ENCODE measurements at places on chromosomes 4 and X. TPM values are rescaled to one million over a fixed set of nuclear protein-coding genes. Genes with fewer than 3 reads are reported as not detected.

- no peaks in the 10 kb centered on the region for H3K4me1 ChIP-seq
- H3K27ac ChIP-seq: no peak overlapping the region
Measured at GRCh38 chr4:185520119-185520518, 15.2 kb downstream of the PDLIM3 start.

GRCh38 chr4:140875746-140876452 lies 119.7 kb upstream of the TBC1D9 start:
- no peak overlapping the region for H3K4me3 ChIP-seq
- H3K27ac ChIP-seq: no peak overlapping the region
- H3K36me3 ChIP-seq: no peaks in the 10 kb centered on the region
- H3K27me3 ChIP-seq: no peaks in the 10 kb centered on the region
- DNase-seq: no peak

- DNase-seq: peak; percentile 62
- no peak overlapping the region for H3K4me3 ChIP-seq
- H3K27me3 ChIP-seq: no peaks in the 10 kb centered on the region
- H3K27ac ChIP-seq: peak overlapping the region; percentile 39
- no peaks in the 10 kb centered on the region for H3K36me3 ChIP-seq
- no peaks in the 10 kb centered on the region for H3K4me1 ChIP-seq
Measured at GRCh38 chrX:130714135-130714534, 188.9 kb downstream of the ENOX2 start.

DNA sequence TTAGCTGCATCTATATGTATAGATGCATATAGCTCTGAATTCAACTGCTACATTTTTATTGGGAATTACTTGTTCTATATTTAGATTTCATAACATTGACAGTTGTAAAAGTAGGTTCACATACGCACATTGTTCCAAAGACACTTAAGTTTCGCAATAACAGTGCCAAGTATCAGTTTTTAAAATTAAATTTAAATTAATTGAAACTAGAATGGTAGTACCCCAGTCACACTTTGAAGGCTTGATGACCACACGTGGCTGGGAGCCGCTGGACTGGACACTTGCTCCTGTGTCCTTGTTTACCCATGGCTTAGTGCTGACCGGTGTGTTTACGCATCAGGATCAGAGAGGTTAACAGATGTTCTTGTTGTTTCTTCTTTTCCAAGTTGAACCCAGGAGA lies 140.7 kb upstream of the PSAPL1 start:
- H3K27ac ChIP-seq: no peak overlapping the region
- H3K4me1 ChIP-seq: no peaks in the 10 kb centered on the region
- DNase-seq: no peak
- no peaks in the 10 kb centered on the region for H3K36me3 ChIP-seq
- H3K4me3 ChIP-seq: no peak overlapping the region
- no peaks in the 10 kb centered on the region for H3K27me3 ChIP-seq

DNA sequence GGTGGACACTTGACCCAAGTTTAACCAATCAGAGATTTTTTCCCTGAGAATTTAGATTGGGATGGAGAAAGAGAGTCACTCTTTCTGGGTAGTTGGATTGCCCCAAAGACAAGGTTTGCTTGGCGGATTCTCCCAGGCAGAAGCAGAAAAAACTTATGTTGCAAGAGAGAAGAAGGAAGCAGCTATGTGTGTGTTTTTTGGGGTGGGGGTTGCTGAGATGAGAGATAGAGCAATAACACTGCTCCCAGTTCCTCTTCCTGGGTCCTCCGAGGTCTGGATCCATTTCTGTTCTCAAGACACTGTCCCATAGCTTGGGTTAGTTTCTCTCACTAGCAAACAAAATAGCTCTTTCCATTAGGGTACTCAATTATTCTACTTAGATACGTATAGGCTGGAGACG lies 222.1 kb downstream of the STIM2 start:
- no peak overlapping the region for H3K4me3 ChIP-seq
- DNase-seq: no peak
- H3K4me1 ChIP-seq: no peaks in the 10 kb centered on the region
- no peaks in the 10 kb centered on the region for H3K36me3 ChIP-seq
- H3K27me3 ChIP-seq: no peaks in the 10 kb centered on the region
- no peak overlapping the region for H3K27ac ChIP-seq

DNA sequence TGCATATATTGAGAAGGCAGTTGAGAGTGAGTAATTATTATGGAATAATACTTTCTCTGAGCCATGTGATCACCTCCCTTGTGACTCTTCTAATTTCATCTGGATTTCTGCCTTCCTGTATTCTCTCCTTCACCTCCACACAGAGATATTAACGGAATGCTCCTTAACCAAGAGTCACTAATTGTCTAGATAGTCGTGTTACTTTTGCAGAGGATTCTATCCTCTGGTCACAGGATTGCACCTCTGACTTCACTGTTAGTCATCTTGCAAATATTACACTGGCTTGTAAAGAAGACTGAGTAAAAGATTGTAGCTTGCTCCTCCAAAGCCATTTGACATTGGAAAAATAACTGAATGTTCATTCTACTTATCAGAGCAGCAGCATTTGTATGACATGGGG lies 160.9 kb downstream of the SH2D1A start:
- no peak overlapping the region for H3K27ac ChIP-seq
- no peaks in the 10 kb centered on the region for H3K36me3 ChIP-seq
- H3K4me1 ChIP-seq: no peaks in the 10 kb centered on the region
- no peaks in the 10 kb centered on the region for H3K27me3 ChIP-seq
- no peak for DNase-seq

GRCh38 chr4:44235897-44236296 lies 212.7 kb downstream of the KCTD8 start:
- no peak for DNase-seq
- H3K4me1 ChIP-seq: no peaks in the 10 kb centered on the region
- H3K27me3 ChIP-seq: no peaks in the 10 kb centered on the region
- H3K36me3 ChIP-seq: no peaks in the 10 kb centered on the region

- no peaks in the 10 kb centered on the region for H3K27me3 ChIP-seq
- H3K36me3 ChIP-seq: no peaks in the 10 kb centered on the region
- H3K4me1 ChIP-seq: no peaks in the 10 kb centered on the region
- H3K27ac ChIP-seq: no peak overlapping the region
- no peak overlapping the region for H3K4me3 ChIP-seq
- no peak for DNase-seq
Measured at GRCh38 chr4:11598591-11598990, 169.9 kb upstream of the HS3ST1 start.

DNA sequence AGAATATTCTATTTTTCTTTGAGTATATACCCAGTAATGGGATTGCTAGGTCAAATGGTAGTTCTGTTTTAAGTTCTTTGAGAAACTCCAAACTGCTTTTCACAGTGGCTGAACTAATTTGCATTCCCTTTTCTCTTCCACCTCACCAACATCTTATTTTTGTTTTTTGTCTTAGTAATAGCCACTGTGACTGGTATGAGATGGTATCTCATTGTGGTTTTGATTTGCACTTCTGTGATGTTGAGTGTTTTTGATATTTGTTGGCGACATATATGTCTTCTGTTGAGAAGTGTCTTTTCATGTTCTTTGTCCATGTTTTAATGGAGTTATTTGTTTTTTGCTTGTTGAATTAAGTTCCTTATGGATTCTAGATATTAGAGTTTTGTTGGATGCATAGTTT lies 24.4 kb downstream of the AIMP1 start:
- H3K27ac ChIP-seq: no peak overlapping the region
- H3K4me3 ChIP-seq: no peak overlapping the region
- DNase-seq: no peak
- H3K36me3 ChIP-seq: peaks cover 13% of the 10 kb centered on the region
- H3K4me1 ChIP-seq: no peaks in the 10 kb centered on the region
- no peaks in the 10 kb centered on the region for H3K27me3 ChIP-seq

GRCh38 chr4:8129136-8129535 lies 29.5 kb downstream of the ABLIM2 start:
- no peaks in the 10 kb centered on the region for H3K36me3 ChIP-seq
- no peak overlapping the region for H3K4me3 ChIP-seq
- no peaks in the 10 kb centered on the region for H3K4me1 ChIP-seq
- no peaks in the 10 kb centered on the region for H3K27me3 ChIP-seq
- no peak overlapping the region for H3K27ac ChIP-seq

GRCh38 chr4:39664828-39665731 lies 26.4 kb upstream of the SMIM14 start:
- no peaks in the 10 kb centered on the region for H3K4me1 ChIP-seq
- no peaks in the 10 kb centered on the region for H3K27me3 ChIP-seq
- no peak overlapping the region for H3K27ac ChIP-seq
- DNase-seq: no peak

- DNase-seq: no peak
- no peaks in the 10 kb centered on the region for H3K36me3 ChIP-seq
- no peaks in the 10 kb centered on the region for H3K4me1 ChIP-seq
- no peaks in the 10 kb centered on the region for H3K27me3 ChIP-seq
Measured at GRCh38 chr4:73874386-73874785, 5.2 kb downstream of the CXCL1 start.

GRCh38 chr4:134567461-134567860 lies 365.9 kb upstream of the PABPC4L start:
- no peak overlapping the region for H3K4me3 ChIP-seq
- no peaks in the 10 kb centered on the region for H3K4me1 ChIP-seq
- no peak overlapping the region for H3K27ac ChIP-seq
- H3K36me3 ChIP-seq: no peaks in the 10 kb centered on the region
- H3K27me3 ChIP-seq: no peaks in the 10 kb centered on the region

- no peaks in the 10 kb centered on the region for H3K36me3 ChIP-seq
- peak; percentile 61 for DNase-seq
- H3K4me1 ChIP-seq: no peaks in the 10 kb centered on the region
- peak overlapping the region; percentile 88 for H3K27ac ChIP-seq
- peak overlapping the region; percentile 71 for H3K4me3 ChIP-seq
- H3K27me3 ChIP-seq: no peaks in the 10 kb centered on the region
Measured at GRCh38 chr4:110196871-110197528, 1.4 kb downstream of the ELOVL6 start.

GRCh38 chr4:3365871-3366842 lies 73.3 kb downstream of the RGS12 start:
- H3K4me1 ChIP-seq: peaks cover 29% of the 10 kb centered on the region
- peak overlapping the region; percentile 48 for H3K27ac ChIP-seq
- no peaks in the 10 kb centered on the region for H3K27me3 ChIP-seq
- no peak for DNase-seq

- H3K27me3 ChIP-seq: no peaks in the 10 kb centered on the region
- no peak for DNase-seq
- H3K4me3 ChIP-seq: no peak overlapping the region
- no peaks in the 10 kb centered on the region for H3K36me3 ChIP-seq
Measured at GRCh38 chrX:39443240-39443639, 642.0 kb downstream of the MID1IP1 start.

GRCh38 chrX:17535229-17535628 lies 160.2 kb downstream of the NHS start:
- no peak overlapping the region for H3K27ac ChIP-seq
- no peaks in the 10 kb centered on the region for H3K27me3 ChIP-seq
- no peaks in the 10 kb centered on the region for H3K4me1 ChIP-seq
- H3K4me3 ChIP-seq: no peak overlapping the region

GRCh38 chr4:176303938-176304337 lies 15.8 kb upstream of the SPCS3 start:
- no peak overlapping the region for H3K27ac ChIP-seq
- no peaks in the 10 kb centered on the region for H3K4me1 ChIP-seq
- no peaks in the 10 kb centered on the region for H3K36me3 ChIP-seq
- H3K27me3 ChIP-seq: no peaks in the 10 kb centered on the region
- no peak for DNase-seq

DNA sequence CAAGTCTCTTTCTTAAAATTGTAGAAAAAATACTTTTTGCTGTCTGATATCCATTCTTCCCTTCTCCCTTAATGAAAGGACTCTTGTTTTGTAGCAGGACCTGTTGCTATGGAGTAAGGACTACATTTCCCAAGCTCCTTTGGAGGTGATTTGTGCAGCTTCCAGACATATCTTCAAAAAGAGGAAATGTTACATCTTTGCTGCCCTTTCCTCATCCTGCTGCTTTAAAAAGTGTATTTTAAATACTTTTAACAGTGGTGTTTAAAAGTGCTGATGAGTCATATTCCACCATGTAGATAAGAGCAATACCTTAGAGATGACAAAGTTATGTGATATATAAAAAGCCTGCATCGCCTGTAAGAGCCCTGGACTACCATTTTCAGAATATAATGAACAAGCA lies 98.7 kb downstream of the CFAP299 start:
- peaks cover 2% of the 10 kb centered on the region for H3K27me3 ChIP-seq
- no peaks in the 10 kb centered on the region for H3K36me3 ChIP-seq
- H3K4me1 ChIP-seq: no peaks in the 10 kb centered on the region
- no peak overlapping the region for H3K27ac ChIP-seq

GRCh38 chr4:43277003-43277402 lies 384.5 kb downstream of the GRXCR1 start:
- no peaks in the 10 kb centered on the region for H3K27me3 ChIP-seq
- no peak overlapping the region for H3K27ac ChIP-seq
- H3K4me1 ChIP-seq: no peaks in the 10 kb centered on the region
- H3K36me3 ChIP-seq: no peaks in the 10 kb centered on the region
- H3K4me3 ChIP-seq: no peak overlapping the region

- H3K27me3 ChIP-seq: no peaks in the 10 kb centered on the region
- no peak overlapping the region for H3K27ac ChIP-seq
- no peaks in the 10 kb centered on the region for H3K4me1 ChIP-seq
- no peaks in the 10 kb centered on the region for H3K36me3 ChIP-seq
- no peak for DNase-seq
- H3K4me3 ChIP-seq: no peak overlapping the region
Measured at GRCh38 chr4:137361756-137362470, 170.4 kb downstream of the PCDH18 start.

- H3K27ac ChIP-seq: no peak overlapping the region
- no peaks in the 10 kb centered on the region for H3K4me1 ChIP-seq
- no peaks in the 10 kb centered on the region for H3K27me3 ChIP-seq
- DNase-seq: no peak
- no peaks in the 10 kb centered on the region for H3K36me3 ChIP-seq
Measured at GRCh38 chr4:100982345-100982744, 365.0 kb downstream of the PPP3CA start.

GRCh38 chrX:135295238-135295943 lies 13.9 kb upstream of the ETDC start:
- H3K4me1 ChIP-seq: no peaks in the 10 kb centered on the region
- no peaks in the 10 kb centered on the region for H3K36me3 ChIP-seq
- no peak overlapping the region for H3K27ac ChIP-seq
- no peaks in the 10 kb centered on the region for H3K27me3 ChIP-seq
- H3K4me3 ChIP-seq: no peak overlapping the region

- no peak overlapping the region for H3K27ac ChIP-seq
- H3K4me1 ChIP-seq: no peaks in the 10 kb centered on the region
- no peak for DNase-seq
- no peaks in the 10 kb centered on the region for H3K36me3 ChIP-seq
Measured at GRCh38 chr4:183347566-183347965, 25.3 kb upstream of the CLDN24 start.

Gene TLL1
- 0.25 TPM for total RNA-seq

Gene TLR10
- not detected for total RNA-seq

Gene TMEM184C
- 19.0 TPM for total RNA-seq

Gene MID2
- 12.3 TPM for total RNA-seq

Gene NR3C2
- total RNA-seq: 4.8 TPM

Gene COL4A5
- total RNA-seq: 2.3 TPM

Gene DCUN1D4
- total RNA-seq: 40.4 TPM

Gene BCORL1
- 5.9 TPM for total RNA-seq

Gene AFF2
- total RNA-seq: 0.06 TPM

Gene SUV39H1
- total RNA-seq: 6.1 TPM

Gene MAML3
- total RNA-seq: 4.8 TPM

Gene GIMD1
- not detected for total RNA-seq

Gene HDAC6
- total RNA-seq: 141 TPM

Gene CCDC110
- 0.39 TPM for total RNA-seq

Gene UGT2B7
- 364 TPM for total RNA-seq

Gene NPNT
- total RNA-seq: 0.71 TPM

Gene TLR8
- 1.8 TPM for total RNA-seq

Gene SMARCAD1
- total RNA-seq: 10.2 TPM

Gene P2RY4
- total RNA-seq: 0.33 TPM

Gene SPANXC
- total RNA-seq: not detected
